ENCODE measurements at places on chromosomes 13 and 19.

DNA sequence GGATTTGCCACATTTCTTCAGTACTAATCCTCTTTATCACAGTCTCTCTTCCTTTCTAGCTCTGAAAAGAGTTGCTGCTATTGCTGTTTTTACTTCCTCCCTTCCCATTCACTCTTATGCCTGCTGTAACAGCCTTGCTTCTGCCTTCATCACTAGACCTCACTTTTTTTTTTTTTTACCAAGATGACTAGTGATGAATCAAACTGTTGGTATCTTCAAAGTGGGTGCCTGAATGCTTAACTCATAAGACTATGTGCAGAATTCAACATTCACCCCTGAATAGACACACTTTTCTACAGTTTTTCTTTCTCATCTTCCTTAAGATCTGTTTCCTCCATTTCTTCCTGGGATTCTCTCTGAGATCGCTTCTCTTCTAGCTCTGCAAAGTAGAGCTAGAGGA, 217.2 kb upstream of the HTR2A start:
- DNase-seq: peak; percentile 12

- DNase-seq: peak; percentile 73
Measured at GRCh38 chr19:13844130-13844631, 32.8 kb upstream of the NANOS3 start.

GRCh38 chr13:41008349-41008980, 10.7 kb downstream of the ELF1 start:
- DNase-seq: peak; percentile 64

DNA sequence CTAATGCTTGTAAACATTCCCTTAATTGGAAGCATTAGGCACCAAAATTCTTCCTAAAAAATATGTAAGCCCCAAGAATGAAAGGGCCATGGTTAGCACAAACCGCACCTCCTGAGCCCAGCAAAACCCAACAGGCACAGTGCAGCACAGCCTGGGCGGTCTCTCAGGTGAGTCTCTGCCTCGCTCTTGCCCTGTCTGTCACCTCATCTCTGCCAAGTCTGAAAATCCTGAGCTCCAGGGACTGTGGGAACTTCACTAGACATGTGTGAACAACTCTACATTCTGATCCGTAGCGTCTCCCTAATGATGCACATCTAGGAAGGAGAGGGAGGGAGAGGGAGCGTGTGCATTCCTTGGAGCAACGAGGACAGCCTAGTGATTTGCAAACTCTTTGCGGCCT, 88.8 kb upstream of the GJB6 start:
- DNase-seq: no peak

- peak; percentile 95 for DNase-seq
Measured at GRCh38 chr13:42039946-42040729, 8.3 kb upstream of the DGKH start.

- DNase-seq: no peak
Measured at GRCh38 chr13:49112782-49113525, 107.2 kb upstream of the MLNR start.

- no peak for DNase-seq
Measured at GRCh38 chr19:44635581-44636438, 7.9 kb upstream of the PVR start.

DNA sequence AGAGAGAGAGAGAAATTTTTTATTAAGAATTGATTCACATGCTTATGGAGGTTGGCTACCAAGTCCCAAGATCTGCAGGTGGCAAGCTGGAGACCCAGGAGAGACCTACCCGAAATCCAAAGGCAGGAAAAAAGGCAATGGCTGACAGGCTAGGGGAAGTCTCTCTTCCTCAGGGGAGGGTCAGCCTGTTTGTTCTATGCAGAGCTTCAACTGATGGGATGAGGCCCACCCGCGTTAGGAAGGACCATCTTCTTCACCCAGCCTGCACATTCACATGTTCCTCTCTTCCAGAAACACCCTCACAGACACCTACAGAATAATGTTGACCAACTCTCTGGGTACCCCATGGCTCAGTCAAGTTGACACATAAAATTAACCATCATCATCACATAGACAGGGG, 65.3 kb upstream of the SERP2 start:
- DNase-seq: no peak

DNA sequence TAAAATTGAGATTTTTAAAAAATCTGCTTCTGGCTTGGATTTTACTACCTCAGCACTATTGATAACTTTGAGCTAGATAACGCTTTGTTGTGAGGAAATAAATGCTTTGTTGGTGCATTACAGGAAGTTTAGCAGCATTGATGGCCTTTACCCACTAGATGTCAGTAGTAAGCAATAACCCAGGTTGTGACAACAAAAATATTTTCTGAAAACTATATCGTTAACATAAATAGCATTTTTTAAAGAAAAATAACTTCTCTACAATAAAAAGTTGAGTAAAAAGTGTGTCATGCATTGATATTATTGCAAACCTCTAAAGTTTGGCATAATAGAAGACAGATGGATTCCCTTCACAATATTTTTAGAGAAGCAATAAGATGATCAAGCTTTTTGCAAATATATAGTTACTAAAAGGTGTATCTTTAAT, 1246.5 kb downstream of the UQCRFS1 start:
- peak; percentile 2 for DNase-seq

- no peak for DNase-seq
Measured at GRCh38 chr19:56746367-56746766, 74.8 kb upstream of the ZNF835 start.

GRCh38 chr19:47389150-47389556, 30.2 kb downstream of the MEIS3 start:
- no peak for DNase-seq

DNA sequence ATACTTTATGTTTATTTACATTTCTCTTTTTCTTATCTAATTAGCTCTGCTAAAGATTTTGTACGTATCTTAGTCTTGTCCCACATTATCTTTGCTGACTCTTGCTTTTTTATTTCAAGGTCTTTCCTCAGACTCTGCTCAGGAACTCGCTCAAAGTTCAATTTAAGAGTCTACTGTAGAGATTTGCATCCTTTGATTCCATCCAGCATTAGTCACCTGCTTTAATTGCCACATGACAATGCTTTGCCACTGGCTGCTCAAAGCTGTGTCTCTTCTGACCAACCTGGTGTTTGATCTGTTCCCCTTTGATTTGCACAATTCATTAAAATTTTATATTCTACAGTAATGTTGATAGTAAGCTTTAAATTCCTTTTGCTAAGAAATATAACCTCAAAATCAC, 157.9 kb upstream of the FREM2 start:
- no peak for DNase-seq

Measured in RWPE1 (cell line).